NCI-H460 (cell line): ENCODE measurements at places on chromosomes 7 and 10.

DNA sequence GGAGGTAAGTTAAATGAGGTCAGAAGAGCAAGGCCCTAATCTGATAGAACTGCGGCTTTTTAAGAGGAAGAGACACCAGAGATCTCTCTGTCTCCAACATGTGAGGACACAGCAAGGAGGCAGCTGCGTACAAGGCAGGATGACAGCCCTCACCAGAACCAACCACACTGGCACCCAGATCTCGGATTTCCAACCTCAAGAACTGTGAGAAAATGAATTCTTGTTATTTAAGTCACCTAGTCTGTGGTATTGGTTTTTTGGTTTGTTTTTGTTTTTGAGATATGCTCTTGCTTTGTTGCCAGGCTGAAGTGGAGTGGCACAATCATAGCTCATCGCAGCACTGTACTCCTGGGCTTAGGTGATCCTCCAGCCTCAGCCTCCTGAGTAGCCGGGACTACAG lies 127.2 kb downstream of the DLG5 start:
- DNase-seq: no peak

DNA sequence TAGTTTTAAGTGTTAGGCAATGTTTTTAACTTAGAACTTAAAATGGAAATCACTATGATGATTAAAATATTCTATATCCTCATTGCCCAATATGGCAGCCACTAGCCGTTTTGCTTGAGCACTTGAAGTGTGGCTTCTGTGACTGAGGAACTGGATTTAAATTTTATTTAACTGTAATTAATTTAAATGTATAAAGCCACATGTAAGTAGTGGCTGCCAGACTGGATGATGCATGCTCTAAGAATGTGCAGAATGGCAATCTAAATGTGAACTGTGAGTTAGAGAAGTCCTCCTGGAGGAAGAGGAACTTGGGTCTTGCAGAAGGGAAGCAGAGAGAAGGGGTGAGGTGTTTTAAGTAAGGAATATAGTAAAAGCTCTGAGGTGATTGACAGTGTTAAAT lies 451.4 kb downstream of the SUGCT start:
- no peak for DNase-seq

GRCh38 chr10:86798025-86798424 lies 41.6 kb downstream of the BMPR1A start:
- DNase-seq: no peak

- DNase-seq: no peak
These were observed 355.4 kb downstream of the ELMO1 start for GRCh38 chr7:37093257-37093656.

DNA sequence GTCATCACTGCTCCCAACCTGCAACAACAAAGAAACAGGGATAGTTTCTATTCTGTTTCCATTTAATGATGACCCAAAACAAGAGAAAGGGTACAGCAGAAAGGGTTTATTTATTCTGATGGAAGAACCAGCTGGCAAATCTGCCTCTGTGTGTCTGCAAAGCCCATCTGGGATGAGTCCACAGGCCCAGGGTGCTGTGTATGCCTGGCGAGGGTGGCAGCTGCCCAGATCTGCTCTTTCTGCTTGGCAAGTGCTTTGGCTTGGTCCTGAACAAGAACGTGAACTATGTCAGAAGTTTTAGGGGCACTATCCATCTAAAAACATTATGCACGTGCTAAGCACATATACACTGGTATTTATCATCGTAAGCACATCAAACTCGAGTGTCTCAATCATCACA lies 333.8 kb downstream of the CXCL12 start:
- no peak for DNase-seq

GRCh38 chr10:68837626-68838322 lies 10.4 kb downstream of the STOX1 start:
- DNase-seq: no peak

DNA sequence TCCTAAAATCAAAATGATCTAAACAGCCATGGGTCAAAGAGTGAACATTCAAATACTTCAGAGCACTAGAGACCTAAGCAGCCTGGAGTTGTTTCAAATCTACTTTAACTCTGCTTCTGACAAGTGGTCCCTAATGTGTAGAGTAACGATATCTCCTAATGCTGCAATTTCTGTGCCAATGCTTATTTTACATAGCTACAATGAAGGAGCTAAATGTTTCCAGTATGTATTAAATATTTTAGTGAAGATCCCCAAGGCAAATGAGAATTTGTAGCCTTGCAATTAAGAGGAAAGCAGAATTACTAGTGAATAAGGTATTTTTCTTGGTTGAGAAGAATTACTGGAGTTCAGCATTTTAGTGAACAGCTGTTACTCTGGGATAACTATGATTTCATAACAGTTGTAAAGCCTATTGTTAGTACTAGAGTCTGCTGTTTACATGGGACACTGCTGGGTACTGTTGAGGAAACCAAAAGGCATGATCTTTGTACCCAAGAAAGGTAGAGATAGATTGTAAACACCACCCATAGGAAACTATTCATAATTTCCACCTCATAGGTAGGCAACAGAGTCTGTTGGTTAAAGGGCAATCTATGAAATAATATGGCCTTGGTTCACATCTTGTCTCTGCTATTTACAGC lies 271.9 kb downstream of the PLXDC2 start:
- DNase-seq: no peak

DNA sequence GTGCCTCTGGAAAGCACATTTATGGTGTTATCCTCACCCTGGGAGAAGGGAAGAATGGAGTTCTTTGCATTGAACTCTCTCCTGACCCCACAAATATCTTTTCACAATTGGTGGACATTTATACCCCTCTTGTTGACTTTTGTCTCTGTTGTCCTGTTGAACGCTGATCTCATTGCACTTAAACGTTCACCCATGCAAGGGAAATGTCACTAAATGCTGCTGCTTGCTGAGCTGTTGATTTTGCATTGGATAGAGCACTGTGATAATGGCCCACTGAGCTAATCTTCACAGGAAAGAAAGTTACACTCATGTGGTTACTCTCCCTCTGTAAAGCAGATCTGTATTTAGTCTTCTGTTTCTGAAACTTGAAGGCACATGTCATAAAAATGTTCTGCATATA lies 133.4 kb downstream of the FZD1 start:
- DNase-seq: no peak

GRCh38 chr7:24609059-24609458 lies 35.8 kb downstream of the PALS2 start:
- DNase-seq: no peak

GRCh38 chr10:69854511-69855345 lies 53.0 kb downstream of the COL13A1 start:
- no peak for DNase-seq

DNA sequence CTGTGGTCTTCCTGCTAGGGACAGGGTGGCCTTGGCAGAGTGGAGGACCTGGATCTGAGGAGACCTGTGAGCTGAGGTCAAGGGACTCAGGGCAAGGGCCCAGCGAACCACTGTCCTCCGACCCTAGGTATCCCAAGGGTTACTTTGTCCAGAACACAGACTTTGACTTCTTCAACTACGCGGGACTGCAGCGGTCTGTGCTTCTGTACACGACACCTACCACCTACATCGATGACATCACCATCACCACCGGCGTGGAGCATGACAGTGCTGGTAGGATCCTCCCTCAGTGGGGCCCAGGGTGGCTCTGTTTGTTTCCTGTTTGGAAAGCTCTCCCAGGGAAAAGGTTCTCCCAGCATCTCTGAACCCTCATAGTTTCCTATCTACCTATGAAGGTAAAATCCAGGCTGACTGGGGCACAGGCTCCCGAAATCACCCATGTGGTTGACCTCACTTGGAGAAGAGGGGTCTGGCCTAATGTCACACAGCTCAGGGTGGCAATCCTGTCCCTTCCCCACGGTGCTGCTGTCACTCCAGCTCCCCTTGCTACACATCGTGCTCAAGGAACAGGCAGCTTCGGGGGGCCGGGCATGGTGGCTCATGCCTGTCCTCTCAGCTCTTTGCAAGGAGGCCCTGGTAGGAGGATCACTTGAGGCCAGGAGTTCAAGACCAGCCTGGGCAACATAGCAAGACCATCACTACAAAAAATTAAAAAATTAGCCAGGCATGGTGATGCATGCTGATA lies 57.6 kb downstream of the ZNF727 start:
- no peak for DNase-seq

- no peak for DNase-seq
These were observed 98.2 kb downstream of the UNCX start for GRCh38 chr7:1330801-1331425.

DNA sequence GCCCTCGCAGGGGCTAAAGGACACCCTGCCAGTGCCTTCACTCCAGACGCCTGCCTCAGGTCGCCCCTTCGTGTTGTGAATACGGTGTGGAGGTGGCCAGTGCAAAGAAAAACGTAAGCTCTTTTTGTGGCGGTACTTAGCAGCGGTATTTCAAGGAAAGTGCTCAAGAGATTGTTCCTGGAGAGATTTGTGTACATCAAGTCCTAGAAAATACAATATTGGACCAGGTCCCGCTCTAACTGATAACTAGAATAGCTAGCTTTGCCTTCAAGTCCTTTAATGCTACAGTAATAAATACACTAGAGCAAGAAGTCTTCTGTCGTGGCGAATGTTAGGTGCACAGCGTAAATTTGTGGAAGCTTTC lies 689 bp downstream of the PLCE1 start:
- no peak for DNase-seq

DNA sequence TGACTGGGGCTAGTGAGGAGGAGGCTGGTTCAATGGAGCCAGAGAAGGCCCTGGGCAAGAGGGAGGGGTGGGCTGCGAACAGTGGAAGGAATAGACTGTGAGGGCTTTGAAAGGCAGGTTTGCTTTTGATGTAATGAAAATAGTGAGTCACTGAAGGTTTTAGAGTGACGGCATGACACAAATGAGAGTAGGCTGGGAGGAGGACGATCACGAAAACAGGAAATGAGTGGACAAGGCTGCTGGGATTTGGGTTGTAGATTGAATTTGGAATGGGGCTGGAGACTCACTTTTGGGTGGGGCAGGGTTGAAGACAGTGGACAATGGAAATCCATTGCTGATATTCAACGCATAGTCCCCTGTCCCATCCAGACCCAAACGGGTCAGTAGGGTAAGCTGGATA lies 139.6 kb downstream of the CDH23 start:
- no peak for DNase-seq

- DNase-seq: no peak
These were observed 49.9 kb upstream of the RELN start for GRCh38 chr7:104039363-104039762.

GRCh38 chr7:48610705-48611104 lies 313.6 kb upstream of the CDC14C start:
- no peak for DNase-seq

- no peak for DNase-seq
These were observed 17.5 kb upstream of the BAG3 start for GRCh38 chr10:119633538-119634218.

- DNase-seq: no peak
These were observed 1015.6 kb upstream of the LRRTM3 start for GRCh38 chr10:65910209-65910608.

- no peak for DNase-seq
These were observed 2.9 kb upstream of the RRP12 start for GRCh38 chr10:97404044-97404443.

DNA sequence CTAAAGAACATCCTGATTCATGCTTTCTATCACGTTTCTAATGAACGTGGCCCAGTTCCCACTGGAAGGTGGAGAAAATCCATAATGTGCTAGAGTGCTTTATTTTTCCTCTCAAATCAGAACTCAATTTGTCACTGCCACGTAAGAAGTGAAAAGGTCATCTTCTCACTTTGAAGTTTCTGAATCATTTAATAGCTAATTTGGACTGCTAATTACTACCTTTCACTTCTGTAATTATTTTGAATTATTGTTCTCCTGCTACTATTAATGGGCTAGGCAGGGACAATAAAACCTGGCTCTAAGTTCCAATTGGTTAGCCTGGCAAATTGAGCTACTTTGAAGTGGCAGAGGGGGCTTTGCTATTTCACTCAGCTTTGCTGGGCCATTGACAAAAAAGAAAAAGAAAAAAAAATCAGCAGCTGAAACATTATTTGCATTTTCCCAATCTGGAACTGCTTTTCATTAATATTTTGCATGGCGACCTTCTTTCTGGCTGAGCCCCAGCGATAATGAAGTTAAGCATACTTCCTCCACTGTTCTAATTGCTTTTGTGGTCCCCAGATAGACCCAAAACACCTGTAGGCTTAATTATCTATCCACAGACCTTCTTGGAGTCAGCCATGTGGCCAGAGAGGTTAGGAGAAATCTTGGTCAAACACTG lies 264.2 kb downstream of the SEC23IP start:
- DNase-seq: no peak

- no peak for DNase-seq
These were observed 11.5 kb downstream of the IDE start for GRCh38 chr10:92562424-92562823.

- DNase-seq: no peak
These were observed 87.4 kb downstream of the CHN2 start for GRCh38 chr7:29281782-29282541.

DNA sequence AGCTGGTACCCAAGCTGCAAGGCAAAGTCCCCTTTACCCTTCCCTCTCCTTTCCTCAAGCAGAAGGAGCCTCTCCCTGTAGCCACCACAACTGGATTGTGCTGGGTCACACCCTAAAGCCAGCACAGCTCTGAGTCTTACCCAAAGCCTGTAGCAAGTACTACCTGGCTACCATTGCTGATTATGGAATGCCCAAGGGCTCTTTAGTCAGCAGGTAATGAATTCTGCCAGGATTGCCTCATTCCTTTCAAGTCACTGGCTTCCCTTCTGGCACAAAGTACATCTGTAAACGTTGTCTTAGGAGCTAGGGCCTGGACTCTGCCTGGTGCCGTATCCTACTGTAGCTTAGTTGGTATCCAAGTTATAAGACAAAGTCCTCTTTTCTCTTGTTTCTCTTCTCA lies 52.0 kb downstream of the FAS start:
- no peak for DNase-seq

GRCh38 chr7:157012113-157012547 lies 1.7 kb upstream of the MNX1 start:
- no peak for DNase-seq

GRCh38 chr10:48714088-48714487 lies 29.4 kb downstream of the WDFY4 start:
- DNase-seq: no peak

DNA sequence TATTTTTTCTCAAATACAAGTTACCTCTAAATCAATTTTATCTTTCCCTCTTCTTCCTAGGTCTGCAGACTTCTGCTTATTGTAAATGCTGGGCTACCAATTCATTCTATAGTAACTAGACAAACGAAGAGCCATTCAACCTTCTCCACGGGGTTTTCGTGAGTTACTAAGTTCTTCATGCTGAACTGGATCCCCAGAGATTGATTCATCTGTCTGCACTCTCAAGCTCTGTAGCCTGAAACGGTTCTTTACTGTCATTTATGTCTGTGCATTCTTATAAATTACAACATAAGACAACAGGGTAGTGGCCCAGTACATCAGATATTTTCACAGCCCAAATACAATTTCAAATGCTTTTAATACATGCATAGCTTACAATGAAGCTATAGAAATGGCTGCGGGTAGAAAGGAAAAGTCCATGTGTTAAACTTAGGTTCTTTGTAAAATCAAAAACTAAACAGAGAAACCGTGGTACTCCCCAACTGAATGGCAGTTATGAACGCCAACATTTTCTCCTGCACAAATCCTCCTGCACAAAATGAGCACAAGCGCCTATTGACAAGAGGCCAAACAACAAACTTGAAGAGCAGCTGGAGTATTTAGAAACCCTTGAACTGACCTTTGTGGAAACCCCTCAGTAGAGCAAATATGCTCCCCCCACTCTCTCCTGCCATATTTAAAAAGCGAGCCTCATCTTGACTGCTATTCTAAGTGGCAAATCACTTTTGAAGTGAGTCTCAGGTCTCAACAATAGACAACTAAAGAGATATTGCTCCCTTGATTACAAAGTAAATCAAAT lies 20.7 kb downstream of the LAMB1 start:
- no peak for DNase-seq

GRCh38 chr10:60465801-60466200 lies 76.1 kb upstream of the ANK3 start:
- DNase-seq: no peak

GRCh38 chr7:55369427-55370400 lies 4.6 kb downstream of the LANCL2 start:
- no peak for DNase-seq
